HT-29 (cell line): ENCODE measurements at places on chromosomes 4 and X. TPM values are rescaled to one million over a fixed set of nuclear protein-coding genes. Genes with fewer than 3 reads are reported as not detected.

GRCh38 chr4:70651864-70652506, 14.3 kb downstream of the JCHAIN start:
- DNase-seq = peak; percentile 59

DNA sequence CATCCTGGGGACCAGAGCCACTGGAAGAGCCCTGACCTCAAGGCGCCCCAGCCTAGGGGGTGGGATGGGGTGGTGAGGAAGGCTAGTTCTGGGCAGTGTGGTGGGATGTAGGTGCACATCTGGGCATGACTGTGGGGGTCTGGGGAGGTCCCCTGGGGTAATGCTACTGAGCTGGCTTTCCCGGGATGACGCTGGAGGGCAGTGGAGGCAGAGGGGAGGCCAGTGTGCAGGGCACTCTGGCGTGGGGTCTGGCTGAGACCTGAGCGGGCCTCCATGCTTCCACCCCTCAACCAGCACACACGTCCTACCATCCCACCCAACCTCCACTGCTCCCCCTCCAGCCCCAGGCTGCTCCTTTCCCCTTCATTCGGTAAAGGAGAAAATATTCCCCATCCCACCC, 4.8 kb upstream of the SH3BP2 start:
- DNase-seq = no peak

The CORIN gene
- 0.03 TPM in 1 of 2 replicates, not detected in the other for total RNA-seq

The DCAF4L1 gene
- total RNA-seq = 0.03 and 0.13 TPM in 2 replicates

The RHOXF1 gene
- total RNA-seq = not detected in 2 replicates

- no peak for DNase-seq
Measured at GRCh38 chr4:1331591-1332353, 15.2 kb upstream of the UVSSA start.

The S100P gene
- 412 and 628 TPM in 2 replicates for total RNA-seq

DNA sequence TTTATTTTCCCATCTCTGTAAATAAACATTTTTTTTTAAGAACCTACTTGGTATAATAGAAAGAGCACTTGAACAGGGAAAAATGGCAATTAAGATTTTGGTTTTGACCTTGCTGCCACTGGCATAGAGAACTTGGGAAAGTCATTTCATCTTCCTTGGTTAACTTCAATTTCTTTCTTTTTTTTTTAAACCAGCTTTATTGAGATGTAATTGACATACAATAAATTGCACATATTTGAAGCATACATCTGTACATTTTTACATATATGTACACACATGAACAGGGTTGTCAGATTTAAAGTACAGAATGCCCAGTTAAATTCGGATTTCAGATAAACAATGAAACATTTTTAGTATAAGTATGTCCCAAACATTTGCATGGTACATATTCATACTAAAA, 103.0 kb upstream of the RAPGEF2 start:
- no peak for DNase-seq

DNA sequence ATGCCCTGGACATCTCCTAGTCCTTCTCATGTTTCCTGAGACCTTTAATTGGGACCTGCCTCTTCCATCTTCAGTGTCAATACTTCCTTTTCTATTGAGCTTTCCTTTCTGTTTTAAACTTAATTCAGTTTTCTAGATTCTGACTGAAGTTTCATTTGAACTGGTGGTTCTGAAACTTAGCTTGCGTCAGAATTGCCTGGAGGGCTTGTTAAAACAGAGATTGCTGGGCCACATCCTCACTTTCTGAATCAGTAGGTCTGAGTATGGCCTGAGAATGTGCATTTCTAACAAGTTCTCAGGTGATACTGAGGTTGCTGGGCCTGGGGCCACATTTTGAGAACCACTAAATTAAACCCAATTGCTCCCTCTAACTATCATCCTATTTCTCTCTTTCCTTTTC, 152.1 kb upstream of the DGKK start:
- DNase-seq = no peak

DNA sequence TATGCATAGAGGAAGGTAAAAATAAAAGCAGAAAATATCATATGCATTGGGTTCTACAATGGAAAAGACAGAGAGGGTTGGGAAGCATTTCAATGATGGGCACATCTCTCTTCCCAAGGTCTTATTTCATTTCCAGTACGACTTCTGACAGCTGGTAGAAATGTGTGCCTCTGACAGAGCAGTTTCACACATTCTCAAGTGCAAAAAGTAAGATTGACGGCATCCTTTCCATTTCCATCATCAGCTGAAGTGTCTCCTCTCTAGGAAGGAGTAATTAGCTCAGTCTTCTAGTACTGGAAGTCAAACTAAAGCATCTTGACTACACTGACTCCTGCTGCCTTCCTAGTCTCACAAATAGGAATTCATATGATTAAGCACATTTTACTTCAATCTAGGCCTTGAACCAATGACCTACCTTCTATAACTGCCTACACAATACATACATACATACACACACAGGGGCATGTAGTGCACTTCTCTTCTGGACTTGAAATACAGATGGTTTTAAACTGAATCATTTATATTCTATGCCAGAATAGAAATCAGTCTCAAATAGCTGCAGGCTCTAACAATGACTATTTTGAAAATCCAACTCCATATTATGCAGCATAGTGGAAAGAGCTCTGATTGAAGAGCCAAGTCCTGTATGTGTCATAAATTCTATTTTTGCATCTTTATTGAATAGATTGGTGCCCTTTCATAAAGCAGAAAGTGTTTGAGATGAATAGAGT, 473.4 kb downstream of the INPP4B start:
- no peak for DNase-seq

DNA sequence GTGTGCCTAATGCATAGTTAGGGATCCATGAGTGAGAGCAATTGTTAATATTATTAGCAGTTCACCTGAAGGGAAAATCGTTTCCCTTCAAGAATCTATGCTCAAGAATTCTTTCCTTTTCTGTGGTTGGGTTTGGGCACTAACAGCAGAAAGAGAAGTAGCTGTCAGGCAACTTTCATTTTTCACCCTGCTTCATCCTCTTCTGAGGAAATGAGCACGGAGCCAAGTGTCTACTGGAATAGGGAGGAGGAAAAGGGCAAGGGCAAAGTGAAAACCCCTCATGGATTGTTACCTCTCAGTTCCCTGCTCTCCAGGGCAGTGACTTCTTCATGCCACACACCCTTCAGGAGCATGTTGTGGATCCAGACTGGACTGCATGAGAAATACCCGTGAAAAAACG, 2.6 kb upstream of the HPGDS start:
- DNase-seq = no peak

GRCh38 chr4:39950861-39951481, 26.7 kb downstream of the PDS5A start:
- no peak for DNase-seq

DNA sequence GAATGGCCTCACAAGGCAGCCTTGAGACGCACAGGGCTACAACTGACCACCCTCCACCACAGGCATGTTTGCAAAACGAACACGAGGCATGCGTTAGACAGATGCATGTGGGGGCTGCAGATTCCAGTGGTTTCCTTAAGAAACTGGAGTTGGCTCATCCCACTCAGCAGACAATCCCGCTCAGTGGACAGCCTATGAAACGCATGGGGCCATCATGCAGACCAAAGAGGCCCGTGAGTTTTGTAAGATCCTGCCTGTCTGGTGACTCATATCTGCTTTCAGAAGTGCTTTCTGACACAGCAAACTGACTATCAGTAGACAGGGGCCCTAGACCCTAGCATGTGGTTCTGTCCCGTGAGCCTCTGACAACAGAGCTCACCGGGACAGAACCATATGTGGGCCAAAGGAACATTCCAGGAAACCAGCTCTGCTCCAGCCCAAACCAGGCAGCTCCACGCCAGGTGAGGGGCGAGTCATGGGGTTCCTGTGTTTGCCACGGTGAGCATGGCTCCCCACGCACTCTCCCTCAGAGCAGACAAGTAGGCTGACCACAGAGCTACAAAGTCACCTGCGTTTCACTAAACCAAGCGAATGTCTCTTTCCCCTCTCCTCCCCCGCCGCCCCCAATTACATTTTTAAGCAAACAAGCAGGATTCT, 74.4 kb downstream of the MTMR1 start:
- DNase-seq = no peak

DNA sequence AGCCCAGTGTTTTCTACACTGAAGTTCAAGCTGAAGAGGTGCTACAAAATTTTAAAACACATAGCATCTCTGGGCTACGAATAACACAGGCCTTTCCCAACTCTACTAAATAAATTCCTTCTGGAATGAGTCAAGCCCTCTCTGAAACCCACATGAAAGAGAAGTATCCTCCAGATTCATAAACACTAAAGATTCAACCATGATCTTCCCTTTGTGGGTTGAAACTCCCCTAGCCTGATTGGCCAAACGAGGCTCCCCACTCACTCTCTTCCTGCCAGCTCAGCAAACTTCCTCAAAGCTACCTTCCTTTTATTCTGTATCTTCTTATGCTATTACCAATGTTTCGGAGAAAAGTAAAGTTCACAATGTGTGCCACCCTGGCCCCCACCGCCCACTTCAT, 95.4 kb downstream of the NKX6-1 start:
- no peak for DNase-seq

DNA sequence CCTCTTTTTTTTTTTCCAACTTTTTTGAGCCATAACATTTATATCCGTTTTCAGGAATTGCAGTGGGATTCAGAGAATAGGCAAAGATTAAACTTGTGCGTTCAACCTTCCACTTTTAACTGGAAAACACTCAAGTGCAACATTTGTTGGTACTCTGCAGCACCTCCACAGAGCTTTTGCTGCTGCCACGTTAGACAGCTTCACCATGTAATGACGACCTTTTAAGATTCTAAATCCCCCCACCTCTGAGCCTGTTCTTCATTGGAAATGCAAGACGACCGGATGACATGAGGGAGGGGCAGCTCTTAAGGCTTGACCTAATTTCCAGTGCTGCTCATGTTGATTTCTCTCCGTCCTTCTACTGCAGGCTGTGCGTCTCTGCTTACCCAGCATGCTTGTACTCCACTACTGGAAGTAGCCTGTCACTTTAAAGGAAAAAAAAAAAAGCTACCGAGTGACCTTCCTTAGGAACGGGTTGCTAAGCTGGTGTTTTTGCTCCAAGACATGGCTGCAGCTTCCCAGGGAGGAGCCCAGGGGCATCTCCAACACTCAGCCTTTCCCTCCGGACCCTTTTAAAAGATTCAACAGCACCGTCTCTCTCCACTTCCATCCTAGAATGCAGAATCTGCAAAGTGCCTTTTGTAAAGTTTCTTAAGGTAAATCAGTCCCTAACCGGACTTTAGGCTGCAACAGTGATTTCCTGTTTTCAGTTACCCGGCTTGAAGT, at the start of gene CC2D2A:
CC2D2A (plus strand) TSS at position 481 of the 726 bp plus-strand sequence. CDS start 6,051 bp downstream, outside the sequence.
- peak; percentile 68 for DNase-seq

DNA sequence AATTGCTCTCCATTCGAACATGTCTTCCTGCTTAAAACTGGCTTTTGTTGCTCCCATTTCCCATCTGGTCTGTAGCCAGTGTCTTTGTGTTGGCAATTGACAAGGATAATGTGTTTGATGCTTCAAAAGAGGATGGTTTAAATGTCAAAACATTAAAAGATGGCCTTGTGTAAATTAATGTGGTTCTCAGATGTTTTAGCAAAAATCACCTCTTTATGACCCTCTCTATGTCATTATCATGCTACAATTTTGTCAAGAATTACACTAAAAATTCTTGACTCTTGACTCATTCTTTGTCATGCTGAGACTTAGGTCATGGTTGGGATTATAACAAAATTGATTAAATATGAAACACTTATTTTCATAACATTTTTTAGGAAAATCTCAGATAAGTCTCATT, 47.4 kb downstream of the TMEM131L start:
- no peak for DNase-seq

GRCh38 chr4:17072483-17072882, 174.0 kb upstream of the LDB2 start:
- no peak for DNase-seq

DNA sequence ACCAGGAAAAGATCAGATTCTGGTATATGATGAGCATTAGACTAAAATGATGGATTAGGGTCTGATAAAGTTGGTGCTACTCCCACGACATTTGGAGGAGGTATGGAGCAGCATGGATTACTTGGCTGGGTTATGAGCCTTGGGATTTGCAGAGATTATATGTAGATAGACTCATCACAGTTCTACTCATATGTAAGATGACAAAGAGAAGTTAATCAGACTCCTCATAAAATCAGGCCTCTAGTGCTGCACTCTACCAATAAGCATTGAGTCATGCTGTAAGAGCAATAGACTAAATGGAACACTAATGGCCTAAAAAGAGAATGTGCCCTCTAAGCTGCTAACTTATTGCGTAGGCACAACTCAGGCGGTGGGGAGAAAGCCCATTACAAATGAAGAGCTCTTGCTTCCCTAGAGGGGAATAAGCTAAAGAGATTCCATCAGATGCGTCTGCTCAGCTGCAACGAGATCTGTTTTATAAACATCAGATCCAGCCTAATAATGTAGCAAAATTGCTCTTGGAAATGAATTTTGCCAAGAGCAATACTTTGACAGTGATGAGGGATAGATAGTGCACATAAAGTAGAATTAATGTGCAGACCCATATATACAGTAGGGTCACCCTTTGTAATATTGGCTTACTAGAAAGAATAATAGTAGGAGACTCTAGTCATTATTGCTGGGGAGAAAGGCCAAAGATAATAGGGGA, 17.5 kb downstream of the LIAS start:
- DNase-seq = no peak

GRCh38 chr4:88605736-88606135, 13.5 kb downstream of the HERC3 start:
- DNase-seq = no peak

- DNase-seq = no peak
Measured at GRCh38 chr4:95457353-95457752, 91.4 kb downstream of the UNC5C start.

GRCh38 chr4:77952457-77952856, 89.8 kb downstream of the MRPL1 start:
- no peak for DNase-seq

The L1CAM gene
- not detected in 2 replicates for total RNA-seq

The RTL9 gene
- total RNA-seq = 0.03 TPM in 1 of 2 replicates, not detected in the other

The PPP3CA gene
- total RNA-seq = 20.3 and 20.6 TPM in 2 replicates

GRCh38 chr4:66331761-66332160, 661.5 kb upstream of the EPHA5 start:
- no peak for DNase-seq

The CXCL1 gene
- total RNA-seq = 3.6 and 5.2 TPM in 2 replicates

The F8A1 gene
- total RNA-seq = 22.1 and 26.4 TPM in 2 replicates

DNA sequence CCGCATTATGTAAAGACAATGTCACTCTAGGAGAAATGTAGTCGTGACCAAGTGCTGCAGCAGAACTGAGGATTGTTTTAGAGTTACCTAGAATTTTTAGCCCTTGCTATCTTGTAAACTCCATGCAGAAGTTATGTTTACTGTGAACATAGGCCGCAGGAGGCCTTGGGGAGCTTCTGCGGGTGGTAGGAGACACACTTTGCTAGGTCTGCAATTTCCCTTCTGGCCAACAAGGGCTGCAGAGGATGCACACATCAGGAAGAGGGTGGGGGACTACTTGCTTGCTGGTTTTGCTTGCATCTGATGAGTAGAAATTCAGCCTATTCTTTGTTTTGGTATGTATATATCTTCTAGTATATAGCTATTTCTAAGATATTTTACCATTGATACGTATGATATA, 23.1 kb downstream of the BANK1 start:
- no peak for DNase-seq

The ANTXR2 gene
- total RNA-seq = 12.6 and 16.7 TPM in 2 replicates
